ENCODE measurements at places on chromosomes 3 and 15.

- DNase-seq = no peak
Observed at GRCh38 chr3:9250236-9250635, 790 bp upstream of the SRGAP3 start.

- no peak for DNase-seq
Observed at GRCh38 chr15:76517910-76518309, 181.3 kb downstream of the ISL2 start.

GRCh38 chr3:114712728-114713492 is 419.1 kb downstream of the TIGIT start:
- no peak for DNase-seq

DNA sequence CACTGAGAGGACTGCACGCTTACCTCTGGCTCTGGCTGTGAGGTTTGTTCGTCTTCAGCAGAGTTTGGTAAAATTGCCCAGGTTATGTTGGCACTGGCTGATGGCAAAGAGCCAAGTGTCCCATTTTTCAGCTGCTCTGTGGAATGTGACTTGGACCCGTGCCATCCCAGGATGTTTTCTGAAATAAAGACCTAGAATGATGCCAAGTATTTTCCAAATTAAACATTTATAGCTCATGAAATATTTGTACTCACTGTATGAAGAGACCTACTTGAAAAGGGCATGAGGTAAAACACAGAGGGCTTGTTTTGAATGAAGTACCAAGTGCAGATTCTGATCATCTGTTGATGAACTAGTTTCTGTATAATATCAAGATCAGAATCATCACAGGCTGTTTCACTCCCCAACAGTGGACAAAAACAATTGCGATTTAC is 200.5 kb downstream of the STT3B start:
- no peak for DNase-seq

DNA sequence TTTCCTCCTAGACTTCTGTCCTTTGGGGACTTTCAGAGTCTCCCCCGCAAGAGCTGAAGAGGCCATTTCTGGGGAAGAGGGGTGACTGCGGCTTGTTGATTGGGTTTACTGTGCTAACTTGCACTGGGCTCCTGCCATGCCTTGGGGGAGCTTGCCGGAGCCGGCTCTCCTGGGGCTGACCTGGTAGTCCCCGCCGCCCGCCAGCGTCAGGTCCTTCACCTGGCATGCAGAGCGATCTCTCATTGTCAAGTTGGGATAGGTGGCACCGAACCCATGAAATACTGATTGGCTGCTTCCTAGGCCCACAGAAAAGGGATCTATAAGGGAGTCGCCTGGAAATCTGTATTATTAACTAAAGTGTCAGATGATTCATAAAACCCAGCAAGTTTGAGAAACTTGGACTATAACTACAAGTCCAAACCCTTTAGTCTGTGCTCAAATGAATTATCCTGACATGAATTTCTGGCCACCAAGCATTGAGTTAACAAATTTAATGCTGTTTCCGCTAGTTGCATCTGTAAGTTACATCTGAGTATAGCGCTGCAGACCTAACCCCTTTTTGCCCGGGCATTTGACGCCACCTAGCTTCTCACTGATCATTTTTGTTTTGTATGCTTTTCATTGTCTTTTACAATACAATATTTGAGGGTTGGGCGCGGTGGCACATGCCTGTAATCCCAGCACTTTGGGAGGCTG is 607 bp upstream of the IMP3 start:
- peak; percentile 83 for DNase-seq

DNA sequence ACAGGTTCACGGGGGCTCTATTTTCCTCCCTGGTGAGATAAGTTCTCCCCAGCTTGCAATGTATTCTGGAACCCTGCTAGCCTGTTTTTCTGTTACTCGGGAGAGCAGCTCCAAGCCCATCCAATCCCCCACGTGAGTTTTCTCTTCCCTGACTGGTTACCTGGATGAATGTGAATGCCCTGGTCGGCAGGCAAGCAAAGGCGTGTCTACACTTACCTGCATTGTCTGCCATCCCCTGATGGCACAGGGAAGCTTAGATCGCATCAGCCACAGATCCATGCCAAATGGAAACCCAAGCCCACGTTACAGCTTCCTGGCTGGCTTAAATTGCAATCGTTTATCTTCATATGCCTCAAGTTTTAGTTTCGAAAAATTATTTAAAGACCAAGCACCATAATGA is 149.9 kb downstream of the FOXP1 start:
- DNase-seq = no peak
